ENCODE measurements at places on chromosomes 12 and 14.

DNA sequence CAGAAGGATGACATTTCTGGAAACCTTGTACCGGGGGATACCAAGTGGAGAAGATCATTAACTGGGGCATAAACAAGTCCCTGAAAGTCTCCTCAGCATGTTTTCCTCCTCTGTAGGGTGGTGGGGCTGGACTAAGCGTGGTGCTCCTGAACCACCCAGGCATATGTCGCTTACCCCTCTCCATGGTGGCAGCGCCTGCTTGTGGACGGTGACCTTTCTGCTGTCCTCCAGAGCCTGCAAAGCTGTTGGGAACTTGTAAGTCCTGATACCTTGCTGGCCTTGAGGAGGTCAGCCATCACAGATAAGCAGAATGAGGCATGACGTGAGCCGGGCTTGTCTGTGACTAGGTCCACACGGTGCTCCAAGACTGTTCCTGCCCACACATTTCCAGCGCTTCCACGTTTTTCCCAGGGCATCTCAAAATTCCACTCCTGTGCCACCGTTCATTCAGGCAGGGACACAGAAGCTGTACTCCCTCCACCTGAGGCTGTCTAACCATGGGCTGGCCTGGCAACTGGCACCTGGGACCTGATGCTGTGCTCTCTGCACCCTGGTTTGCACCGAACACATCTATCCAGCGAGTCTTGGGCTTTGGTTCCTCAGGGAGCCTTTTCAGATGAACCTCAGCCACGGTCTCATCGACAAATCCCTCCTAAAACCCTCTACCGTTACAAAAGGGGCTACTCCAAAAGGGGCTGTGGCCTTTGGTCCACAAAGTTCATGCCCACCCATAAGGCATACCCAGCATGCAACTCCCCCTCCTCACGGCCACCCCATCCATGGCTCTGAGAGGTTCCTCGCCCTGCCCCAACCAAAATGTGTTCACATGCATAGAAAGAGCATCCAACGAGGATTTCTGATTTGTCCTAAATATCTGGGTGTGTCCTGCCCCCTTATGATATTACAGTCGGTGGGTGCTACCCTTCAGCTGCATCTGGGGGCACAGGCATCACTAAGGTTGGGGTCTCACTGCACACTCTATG lies 199.6 kb upstream of the DIO3 start:
- DNase-seq: no peak

- no peak for DNase-seq
Observed at GRCh38 chr12:124884587-124885438, 21.1 kb upstream of the SCARB1 start.

GRCh38 chr12:16063726-16064125 lies 152.6 kb downstream of the DERA start:
- DNase-seq: peak; percentile 22

GRCh38 chr12:131030472-131031328 lies 77.0 kb downstream of the ADGRD1 start:
- no peak for DNase-seq

GRCh38 chr12:132216354-132216987 lies 72.2 kb downstream of the NOC4L start:
- DNase-seq: no peak

DNA sequence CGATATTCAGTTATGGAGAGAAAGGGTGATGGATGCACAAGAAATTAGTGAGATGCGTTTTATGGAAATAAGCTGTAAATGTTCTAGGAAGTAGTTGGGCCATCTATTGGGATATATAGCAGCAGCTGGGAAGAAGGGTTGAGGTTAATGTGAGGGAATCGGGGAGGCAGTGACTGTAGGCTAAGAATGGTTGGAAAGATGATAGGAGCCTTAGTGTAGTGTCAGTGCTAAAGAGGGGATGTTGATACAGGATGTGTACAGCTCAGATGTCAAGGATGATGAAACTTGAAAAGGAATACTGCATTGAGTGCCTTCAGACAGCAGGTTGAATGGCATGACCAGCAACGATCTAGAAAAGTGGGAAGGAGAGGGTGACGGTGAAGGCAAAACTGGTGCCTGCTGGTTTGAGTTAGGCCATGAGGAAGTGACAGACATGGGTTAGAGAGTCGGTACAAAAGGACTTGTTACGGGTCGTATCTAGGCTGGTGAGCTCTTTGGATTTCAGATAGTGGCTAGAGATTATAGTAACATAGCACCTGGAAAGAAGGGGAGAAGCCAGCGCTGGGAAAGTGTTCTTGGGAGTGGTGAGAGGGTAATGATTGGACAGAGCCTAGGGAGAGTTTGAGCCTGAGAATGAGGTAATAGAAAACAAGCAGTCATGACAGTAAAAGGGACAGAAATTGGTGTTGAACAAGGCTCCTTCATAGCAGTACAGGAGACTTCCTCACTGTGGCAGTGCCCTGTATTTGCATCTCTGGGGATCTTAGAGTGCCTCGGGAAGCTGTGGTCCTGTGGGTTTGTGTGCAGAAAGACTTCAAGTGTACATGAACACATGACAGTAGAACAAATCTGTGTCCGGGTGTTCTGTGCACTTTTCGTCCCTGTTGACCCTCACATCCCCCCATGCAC lies 9.6 kb downstream of the MARS1 start:
- DNase-seq: no peak

DNA sequence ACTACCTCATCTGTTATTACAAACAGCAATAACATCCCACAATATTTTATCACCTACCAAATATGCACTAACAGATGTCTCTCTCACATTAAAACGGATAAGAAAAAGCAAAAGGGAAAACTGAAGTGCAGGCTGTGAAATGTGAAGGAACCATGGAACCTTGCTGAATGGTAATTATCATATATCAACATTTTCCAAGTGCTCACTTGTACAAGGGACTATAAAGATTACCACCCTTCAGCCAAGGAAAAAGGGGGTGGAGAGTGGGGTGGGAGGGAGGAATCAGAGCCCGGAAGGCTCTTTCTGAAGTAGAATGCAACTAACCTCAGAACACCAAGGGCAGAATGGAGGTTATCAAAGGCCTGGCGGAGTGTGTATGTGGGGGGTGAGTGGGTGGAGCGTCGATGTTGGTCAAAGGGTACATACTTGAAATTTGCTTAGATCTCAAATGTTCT lies 1.2 kb downstream of the SNX6 start:
- peak; percentile 35 for DNase-seq

DNA sequence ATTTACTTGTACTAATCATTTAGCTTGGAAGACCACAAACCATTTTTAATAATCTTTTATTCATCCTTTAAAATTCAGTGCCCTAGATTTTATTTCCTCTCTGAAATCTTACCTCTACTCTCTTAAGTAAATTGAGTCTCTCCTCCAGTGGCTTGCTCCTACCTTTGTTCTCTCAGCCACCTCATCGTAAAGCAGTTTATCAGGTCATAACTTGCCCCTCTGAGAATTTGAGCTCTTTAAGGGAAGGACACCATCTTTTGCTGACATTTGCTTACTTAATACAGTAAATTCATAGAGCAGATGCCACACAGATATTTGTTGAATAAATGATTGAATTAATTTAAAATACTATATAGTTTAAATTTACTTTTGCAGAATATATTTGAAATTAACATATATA lies 794.3 kb downstream of the C12orf50 start:
- no peak for DNase-seq

DNA sequence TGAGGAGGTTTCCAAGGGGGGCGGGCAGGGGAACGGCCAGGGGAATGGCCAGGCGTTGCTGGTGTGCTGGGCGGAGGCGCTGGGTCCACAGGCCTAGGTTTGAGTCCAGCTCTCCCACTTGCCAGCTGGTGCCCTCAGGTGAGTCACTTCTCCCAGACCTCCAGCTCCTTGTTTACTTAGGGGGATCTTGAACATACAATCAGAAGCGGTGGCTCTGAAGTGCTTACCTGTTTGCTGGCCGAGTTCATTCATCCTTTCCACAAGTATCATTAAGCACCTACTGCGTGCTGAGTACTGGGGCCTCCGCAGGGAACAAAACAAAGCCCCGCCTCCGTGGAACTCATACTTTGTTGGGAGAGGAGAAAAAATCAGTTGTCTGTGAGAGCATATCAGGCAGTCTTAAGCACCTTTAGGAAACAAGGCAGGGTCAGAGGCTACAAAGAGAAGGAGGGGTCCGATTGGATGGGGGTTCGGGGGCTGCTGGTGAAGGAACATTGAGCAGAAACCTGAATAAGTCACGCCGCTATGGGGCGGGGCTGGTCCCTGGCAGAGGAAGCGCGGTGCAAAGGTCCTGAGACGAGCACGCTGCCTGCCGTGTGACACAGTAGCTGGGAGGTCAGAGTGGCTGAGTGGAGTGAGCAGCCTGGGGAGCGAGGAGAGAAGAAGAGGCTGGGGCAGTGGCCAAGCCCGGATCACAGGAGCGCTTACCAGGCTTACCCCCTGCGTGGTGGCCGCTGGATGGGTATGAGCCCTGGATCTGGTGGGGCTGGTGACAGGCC lies 15.1 kb downstream of the MVK start:
- no peak for DNase-seq

GRCh38 chr12:116859079-116859478 lies 22.2 kb downstream of the HRK start:
- DNase-seq: no peak

DNA sequence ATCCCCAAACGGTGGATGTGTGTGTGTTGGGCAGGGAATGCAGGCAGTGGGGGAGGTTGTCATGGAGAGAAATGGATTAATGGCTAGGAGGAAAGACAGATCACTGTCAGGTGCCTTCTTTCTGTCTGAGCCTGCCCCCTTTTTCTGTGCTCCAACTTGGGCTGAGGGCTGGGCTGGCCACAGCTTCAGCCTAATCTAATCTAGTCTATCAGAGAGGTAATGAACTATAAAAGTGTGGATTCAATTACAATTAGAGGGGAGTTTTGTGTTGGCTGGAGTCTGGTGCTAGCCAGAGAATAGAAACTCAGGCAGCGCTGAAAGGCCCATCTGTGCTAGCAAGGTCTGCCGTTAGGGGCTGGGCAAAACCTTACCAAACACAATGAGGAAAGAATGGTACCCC lies 41.2 kb downstream of the NEUROD4 start:
- DNase-seq: no peak

GRCh38 chr14:96143906-96144305 lies 60.7 kb upstream of the BDKRB2 start:
- no peak for DNase-seq

GRCh38 chr12:38601949-38602348 lies 285.4 kb downstream of the ALG10B start:
- no peak for DNase-seq

DNA sequence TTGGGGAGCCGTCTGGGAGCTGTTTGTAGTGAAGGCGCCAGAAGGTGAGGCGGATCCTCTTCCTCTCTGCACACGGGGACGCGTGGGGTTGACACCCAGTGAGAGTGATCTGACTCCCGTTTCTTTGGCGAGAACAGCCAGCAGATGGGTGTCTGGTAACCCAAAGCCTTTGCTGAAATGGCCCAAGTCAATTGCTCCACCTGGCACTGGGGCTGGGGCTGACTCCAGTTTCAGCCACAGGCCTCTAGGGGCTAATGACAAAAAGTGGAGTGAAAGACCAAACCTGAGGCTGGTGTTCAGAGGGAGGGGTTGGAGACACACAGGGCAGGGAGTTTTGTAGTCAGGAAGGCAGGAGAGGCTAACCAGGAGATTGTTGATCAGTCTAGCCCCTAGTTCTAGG lies 87.0 kb downstream of the FRMD6 start:
- no peak for DNase-seq

DNA sequence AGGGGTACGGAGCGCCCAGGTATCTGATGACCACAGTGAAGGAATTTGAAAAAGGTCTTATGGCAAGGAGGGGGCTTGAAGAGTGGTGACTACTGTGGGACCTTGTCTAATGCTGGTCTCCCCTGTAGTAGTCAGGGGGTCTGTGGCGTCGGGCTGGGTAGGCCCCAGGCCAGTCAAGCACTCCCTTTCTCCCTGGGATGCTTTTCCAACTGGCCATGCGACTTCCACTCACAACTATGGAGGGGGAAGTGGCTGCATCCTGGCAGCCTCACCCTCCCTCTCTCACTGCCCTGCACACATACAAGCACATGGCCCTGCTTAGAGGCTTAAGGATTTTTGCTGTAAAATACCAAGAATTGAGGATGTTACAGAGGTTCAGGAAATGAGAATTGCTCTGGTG lies 4.1 kb downstream of the TSPAN11 start:
- no peak for DNase-seq
